Fibroblast of lung (primary cell): ENCODE measurements at places on chromosomes 7 and 10. TPM values are rescaled to one million over a fixed set of nuclear protein-coding genes. Genes with fewer than 3 reads are reported as not detected.

The PPP1R17 gene
- not detected in 2 replicates for total RNA-seq

The NPC1L1 gene
- total RNA-seq: under 0.01 TPM in 2 replicates

The HMX2 gene
- total RNA-seq: not detected in 2 replicates

The BMPER gene
- total RNA-seq: 12.2 and 28.2 TPM in 2 replicates

The NKX6-2 gene
- total RNA-seq: not detected in 2 replicates

The KIAA1217 gene
- total RNA-seq: 0.26 and 1.5 TPM in 2 replicates

The MYL10 gene
- total RNA-seq: not detected in 2 replicates

The EBLN1 gene
- total RNA-seq: not detected in 2 replicates

The ACSM6 gene
- not detected in 2 replicates for total RNA-seq

The ABCA13 gene
- total RNA-seq: 0.26 and 10.9 TPM in 2 replicates

- no peaks in the 10 kb centered on the region for H3K27me3 ChIP-seq
- no peaks in the 10 kb centered on the region for H3K4me1 ChIP-seq
- no peak for DNase-seq
- no peak overlapping the region for H3K4me3 ChIP-seq
- H3K36me3 ChIP-seq: no peaks in the 10 kb centered on the region
- H3K27ac ChIP-seq: no peak overlapping the region
These were observed 60.1 kb upstream of the CARD11 start for GRCh38 chr7:3103614-3104398.

GRCh38 chr10:61897671-61898434 lies 3.6 kb upstream of the ARID5B start:
- peak overlapping the region; percentile 44 for H3K27ac ChIP-seq
- H3K4me1 ChIP-seq: peaks cover 12% of the 10 kb centered on the region
- no peaks in the 10 kb centered on the region for H3K27me3 ChIP-seq

GRCh38 chr7:122307228-122307621 lies 2.7 kb upstream of the FEZF1 start:
- H3K27ac ChIP-seq: no peak overlapping the region
- H3K4me1 ChIP-seq: no peaks in the 10 kb centered on the region
- DNase-seq: no peak
- no peaks in the 10 kb centered on the region for H3K36me3 ChIP-seq

GRCh38 chr10:17659365-17659764 lies 15.4 kb downstream of the STAM start:
- H3K36me3 ChIP-seq: no peaks in the 10 kb centered on the region
- no peaks in the 10 kb centered on the region for H3K27me3 ChIP-seq
- DNase-seq: no peak

GRCh38 chr7:30348083-30348560 lies 63.7 kb downstream of the ZNRF2 start:
- H3K27ac ChIP-seq: peak overlapping the region; percentile 1
- no peaks in the 10 kb centered on the region for H3K36me3 ChIP-seq
- peak; percentile 94 for DNase-seq
- H3K27me3 ChIP-seq: no peaks in the 10 kb centered on the region
- no peak overlapping the region for H3K4me3 ChIP-seq
- peaks cover 7% of the 10 kb centered on the region for H3K4me1 ChIP-seq

GRCh38 chr7:37312608-37313007 lies 136.1 kb downstream of the ELMO1 start:
- no peaks in the 10 kb centered on the region for H3K4me1 ChIP-seq
- H3K4me3 ChIP-seq: no peak overlapping the region
- H3K27ac ChIP-seq: no peak overlapping the region
- no peaks in the 10 kb centered on the region for H3K36me3 ChIP-seq
- no peak for DNase-seq

DNA sequence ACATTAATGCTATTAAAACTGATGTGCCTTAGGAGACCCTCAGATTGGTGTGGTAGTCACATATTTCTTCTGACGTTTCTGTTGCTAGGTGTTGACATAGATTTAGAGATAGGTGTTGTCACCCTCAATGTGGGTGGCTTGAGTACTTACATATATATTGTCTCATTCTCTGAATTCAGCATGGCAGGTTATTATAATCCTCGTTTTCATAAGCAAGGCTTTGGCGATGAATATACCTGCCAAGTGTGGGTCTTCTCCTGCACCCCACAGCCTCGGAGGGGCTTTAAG lies 7.0 kb downstream of the FBH1 start:
- no peaks in the 10 kb centered on the region for H3K4me1 ChIP-seq
- DNase-seq: no peak
- H3K27me3 ChIP-seq: no peaks in the 10 kb centered on the region
- H3K27ac ChIP-seq: no peak overlapping the region
- H3K4me3 ChIP-seq: no peak overlapping the region
- H3K36me3 ChIP-seq: peaks cover 12% of the 10 kb centered on the region

DNA sequence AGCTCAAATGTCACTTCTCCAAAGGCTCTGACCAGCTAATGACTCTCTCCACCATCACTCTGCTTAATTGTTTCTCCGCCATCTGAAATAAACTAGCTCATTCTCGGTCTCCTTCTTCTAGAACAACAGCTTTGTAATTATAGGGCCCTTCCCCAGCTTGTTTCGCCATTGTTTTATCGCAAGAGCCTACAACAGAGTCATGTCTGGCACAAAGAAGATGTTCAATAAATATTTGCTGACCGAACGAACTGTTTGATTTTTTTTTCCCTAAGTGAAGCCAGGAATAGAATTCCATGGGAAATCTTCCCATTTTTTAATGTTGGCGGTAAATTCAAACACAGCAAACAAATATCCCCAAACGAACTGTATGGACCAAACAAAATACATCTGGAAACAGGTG lies 63.8 kb upstream of the NMT2 start:
- H3K27ac ChIP-seq: no peak overlapping the region
- no peaks in the 10 kb centered on the region for H3K27me3 ChIP-seq
- no peak overlapping the region for H3K4me3 ChIP-seq
- H3K4me1 ChIP-seq: no peaks in the 10 kb centered on the region
- DNase-seq: no peak
- H3K36me3 ChIP-seq: no peaks in the 10 kb centered on the region

DNA sequence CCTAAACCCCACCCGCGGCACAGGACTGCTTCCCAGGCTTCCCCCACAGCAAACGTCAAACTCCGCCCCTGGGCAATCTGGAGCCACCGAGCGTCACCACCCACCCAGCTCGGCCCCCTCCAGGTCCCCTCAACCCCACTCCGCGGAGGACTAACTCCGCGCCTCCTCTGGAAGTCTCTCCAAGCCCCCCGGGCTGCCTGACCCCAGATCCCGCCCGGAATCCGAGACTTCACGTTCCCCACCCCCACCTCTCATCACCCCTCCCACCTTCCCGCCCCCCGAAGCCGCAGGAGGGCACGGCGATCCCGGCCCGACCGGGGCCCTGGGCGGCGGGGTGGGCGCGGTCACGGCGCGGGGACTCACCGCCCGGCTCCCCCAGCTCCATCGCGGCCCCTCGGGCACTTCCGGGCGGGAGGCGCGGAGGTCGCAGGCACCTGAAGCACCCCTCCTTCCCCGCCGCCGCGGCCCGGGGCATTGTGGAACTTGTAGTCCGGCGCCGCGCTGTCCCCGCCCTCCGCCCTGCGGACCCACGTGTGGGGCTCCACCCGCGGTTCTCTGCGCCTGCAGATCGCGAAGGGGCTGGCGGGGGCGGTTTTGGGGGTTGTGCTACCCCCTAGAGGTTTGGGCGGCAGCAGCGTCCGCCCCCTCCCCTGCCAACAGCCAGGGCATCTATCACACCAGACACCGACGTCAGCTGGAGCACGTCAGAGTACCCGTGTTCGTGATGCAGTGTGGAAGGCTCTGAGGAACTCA lies at the start of gene TMUB1:
Gene TMUB1, minus strand, starts transcription at position 423 of the 753 bp plus-strand sequence. CDS start 930 bp downstream, outside the sequence.
- peak; percentile 52 for DNase-seq
- H3K4me1 ChIP-seq: peaks cover 31% of the 10 kb centered on the region
- H3K36me3 ChIP-seq: peaks cover 7% of the 10 kb centered on the region
- H3K27me3 ChIP-seq: no peaks in the 10 kb centered on the region
- peak within 1 kb of the TSS; percentile 91 for H3K27ac ChIP-seq
- H3K4me3 ChIP-seq: peak within 1 kb of the TSS; percentile 77

DNA sequence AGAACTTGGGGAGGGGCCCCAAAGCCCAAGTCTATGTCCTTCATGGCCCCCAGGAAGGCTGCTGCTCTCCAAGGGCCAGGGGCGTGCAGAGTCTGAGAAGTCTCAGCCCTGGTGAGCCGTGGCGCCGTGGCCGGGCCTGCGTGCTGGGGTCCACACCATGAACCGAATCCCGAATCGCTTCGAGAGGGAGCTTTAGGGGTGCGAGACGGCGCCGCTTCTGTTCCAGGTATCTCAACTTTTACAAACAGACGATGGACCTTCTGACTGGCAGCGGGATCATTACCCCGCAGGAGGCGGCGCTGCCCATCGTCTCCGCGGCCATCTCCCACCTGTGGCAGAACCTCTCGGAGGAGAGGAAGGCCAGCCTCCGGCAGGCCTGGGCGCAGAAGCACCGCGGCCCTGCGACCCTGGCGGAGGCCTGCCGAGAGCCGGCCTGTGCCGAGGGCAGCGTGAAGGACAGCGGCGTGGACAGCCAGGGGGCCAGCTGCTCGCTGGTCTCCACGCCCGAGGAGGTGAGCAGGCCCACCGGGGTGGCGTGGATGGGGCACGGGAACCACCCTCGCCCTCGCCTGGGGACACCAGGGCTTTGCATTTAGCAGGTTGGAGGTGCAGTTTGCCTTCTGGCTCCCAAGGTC lies 12.7 kb downstream of the STRA8 start:
- no peak overlapping the region for H3K4me3 ChIP-seq
- H3K4me1 ChIP-seq: no peaks in the 10 kb centered on the region
- H3K36me3 ChIP-seq: no peaks in the 10 kb centered on the region
- H3K27me3 ChIP-seq: peaks cover 12% of the 10 kb centered on the region
- H3K27ac ChIP-seq: no peak overlapping the region

DNA sequence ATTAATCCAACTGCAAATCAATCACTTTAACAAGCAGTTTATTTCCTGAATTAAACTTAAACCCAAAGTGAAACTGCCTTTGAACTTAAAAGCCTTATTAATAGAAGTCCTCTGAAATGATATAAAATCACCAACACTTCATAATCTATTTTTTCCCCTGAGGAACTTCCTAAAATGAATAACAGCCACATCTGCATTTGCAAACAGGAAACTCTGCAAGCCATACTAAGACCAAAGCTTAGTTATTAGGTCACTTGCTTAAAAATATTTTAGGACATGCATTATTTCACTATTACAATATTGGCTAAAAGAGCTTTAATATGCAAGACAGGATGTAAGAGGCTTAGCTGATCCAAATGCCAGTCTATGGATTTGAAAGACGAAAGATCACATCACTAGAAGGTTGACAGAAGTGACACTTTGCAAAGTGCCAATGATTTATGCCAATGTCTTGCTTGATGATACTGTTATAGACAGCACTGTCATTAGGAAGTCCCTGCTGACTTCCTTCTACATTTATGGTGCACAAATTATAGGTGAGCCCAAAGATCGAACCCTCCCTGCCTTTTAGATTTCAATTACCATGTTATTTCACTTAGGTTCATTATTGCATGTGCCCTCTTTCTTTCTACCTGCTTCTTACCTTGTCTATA lies 99.9 kb upstream of the SKAP2 start:
- no peak for DNase-seq
- H3K27me3 ChIP-seq: no peaks in the 10 kb centered on the region
- H3K4me3 ChIP-seq: no peak overlapping the region
- no peak overlapping the region for H3K27ac ChIP-seq
- H3K36me3 ChIP-seq: no peaks in the 10 kb centered on the region
- H3K4me1 ChIP-seq: no peaks in the 10 kb centered on the region

- H3K27me3 ChIP-seq: no peaks in the 10 kb centered on the region
- H3K36me3 ChIP-seq: no peaks in the 10 kb centered on the region
- H3K27ac ChIP-seq: no peak overlapping the region
- DNase-seq: no peak
- H3K4me3 ChIP-seq: no peak overlapping the region
These were observed 202.2 kb downstream of the SNX10 start for GRCh38 chr7:26493737-26494428.

DNA sequence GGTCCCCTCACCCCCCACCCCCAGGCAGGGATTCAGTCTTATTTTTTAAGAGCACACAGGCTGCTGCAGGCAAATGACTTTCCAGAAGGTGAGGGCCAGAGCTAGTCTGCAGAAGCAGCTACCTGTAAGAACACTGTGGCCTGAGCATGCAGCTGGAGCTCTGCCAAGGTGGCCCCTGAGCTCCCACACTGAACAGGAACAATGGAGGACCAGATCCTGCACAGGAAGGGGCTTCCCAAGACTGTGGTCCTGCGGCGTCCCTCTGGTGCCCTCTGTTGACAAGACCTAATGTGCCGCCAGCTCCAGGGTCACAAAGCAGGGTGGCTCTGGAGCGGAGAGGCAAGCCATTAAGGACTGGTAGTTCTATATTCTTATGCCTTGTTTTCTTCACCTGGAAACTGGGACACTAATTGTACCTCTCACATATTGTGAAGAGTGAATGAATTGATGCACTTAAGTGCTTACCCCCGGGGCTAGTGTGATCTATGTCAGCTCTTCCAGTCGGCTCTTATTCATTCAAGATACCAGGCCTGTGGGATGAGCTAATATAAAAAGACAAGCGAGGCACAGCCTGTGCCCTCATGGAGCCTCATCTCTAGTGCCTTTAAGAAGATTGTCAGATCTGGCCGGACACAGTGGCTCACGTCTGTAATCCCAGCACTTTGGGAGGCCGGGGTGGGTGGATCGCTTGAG lies 8.0 kb upstream of the BEND7 start:
- H3K4me3 ChIP-seq: no peak overlapping the region
- no peak overlapping the region for H3K27ac ChIP-seq
- no peaks in the 10 kb centered on the region for H3K36me3 ChIP-seq
- H3K27me3 ChIP-seq: peaks cover 8% of the 10 kb centered on the region

- no peak overlapping the region for H3K27ac ChIP-seq
- H3K4me3 ChIP-seq: no peak overlapping the region
- H3K4me1 ChIP-seq: no peaks in the 10 kb centered on the region
- DNase-seq: no peak
- H3K36me3 ChIP-seq: no peaks in the 10 kb centered on the region
These were observed 204.7 kb downstream of the TAX1BP1 start for GRCh38 chr7:27944643-27945042.

GRCh38 chr7:19554581-19554980 lies 154.3 kb downstream of the POLR1F start:
- H3K36me3 ChIP-seq: no peaks in the 10 kb centered on the region
- no peak overlapping the region for H3K27ac ChIP-seq
- no peak overlapping the region for H3K4me3 ChIP-seq
- DNase-seq: no peak

GRCh38 chr7:154628556-154628955 lies 374.4 kb downstream of the PAXIP1 start:
- no peak for DNase-seq
- no peaks in the 10 kb centered on the region for H3K36me3 ChIP-seq
- no peak overlapping the region for H3K4me3 ChIP-seq
- no peaks in the 10 kb centered on the region for H3K4me1 ChIP-seq

- H3K36me3 ChIP-seq: no peaks in the 10 kb centered on the region
- H3K27ac ChIP-seq: no peak overlapping the region
- no peaks in the 10 kb centered on the region for H3K27me3 ChIP-seq
These were observed 1.5 kb downstream of the CALHM1 start for GRCh38 chr10:103457176-103457712.

GRCh38 chr10:63765126-63765525 lies 243.9 kb downstream of the REEP3 start:
- H3K36me3 ChIP-seq: no peaks in the 10 kb centered on the region
- no peaks in the 10 kb centered on the region for H3K27me3 ChIP-seq
- no peak overlapping the region for H3K4me3 ChIP-seq
- peaks cover 4% of the 10 kb centered on the region for H3K4me1 ChIP-seq
